ENCODE measurements at places on chromosomes 5 and 9.

- peak; percentile 32 for DNase-seq
These were observed 534.5 kb downstream of the TMEM38B start for GRCh38 chr9:106228861-106229260.

- DNase-seq, result no peak
These were observed 71.6 kb upstream of the STC2 start for GRCh38 chr5:173399851-173400250.

DNA sequence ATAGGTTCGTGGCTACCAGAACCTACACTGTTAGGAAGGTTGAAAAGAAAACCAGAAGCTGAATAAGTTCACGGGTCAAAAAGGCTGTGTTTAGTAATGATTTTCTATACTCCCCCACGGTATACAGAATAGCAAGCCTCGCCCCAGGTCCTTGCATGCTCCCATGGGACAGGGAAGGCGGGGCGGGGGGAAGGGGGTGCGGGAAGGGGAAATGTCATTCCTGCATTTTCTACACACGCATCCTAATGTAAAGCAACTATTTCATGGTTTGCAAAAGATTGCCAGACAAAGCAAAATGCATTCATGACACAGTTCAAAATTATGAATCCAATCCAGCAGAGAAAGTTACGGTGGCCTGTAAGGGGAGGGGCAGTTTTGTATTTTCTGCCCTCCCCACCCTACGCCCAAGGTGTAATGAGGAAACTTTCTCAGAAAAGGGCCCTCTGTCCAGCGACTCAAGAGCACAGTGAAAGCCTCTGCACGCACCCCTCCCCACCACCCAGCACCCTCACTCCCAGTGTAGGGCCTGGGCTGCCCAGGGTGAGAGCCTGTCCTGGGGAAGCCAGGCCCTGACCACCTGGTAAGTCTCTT is 105.2 kb downstream of the ROR2 start:
- no peak for DNase-seq

DNA sequence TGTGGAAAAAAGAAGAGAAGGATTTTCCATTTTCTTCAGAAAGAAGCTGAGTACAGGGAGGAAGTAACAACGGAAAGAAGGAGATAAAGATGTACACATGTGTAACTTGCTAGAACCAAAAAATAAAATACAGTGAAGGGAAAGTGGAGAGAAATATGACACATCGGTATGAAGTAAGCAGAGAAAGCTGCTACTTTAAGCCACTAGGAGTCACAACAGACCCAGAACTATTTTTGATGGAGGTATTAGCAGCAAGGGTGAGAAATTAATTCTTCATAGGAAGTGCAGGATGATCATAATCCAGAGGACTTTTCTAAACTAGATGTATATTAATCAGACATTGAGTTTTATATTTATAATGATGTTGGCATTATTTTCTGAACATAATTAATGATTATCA is 88.5 kb downstream of the FAM174A start:
- DNase-seq, result no peak

DNA sequence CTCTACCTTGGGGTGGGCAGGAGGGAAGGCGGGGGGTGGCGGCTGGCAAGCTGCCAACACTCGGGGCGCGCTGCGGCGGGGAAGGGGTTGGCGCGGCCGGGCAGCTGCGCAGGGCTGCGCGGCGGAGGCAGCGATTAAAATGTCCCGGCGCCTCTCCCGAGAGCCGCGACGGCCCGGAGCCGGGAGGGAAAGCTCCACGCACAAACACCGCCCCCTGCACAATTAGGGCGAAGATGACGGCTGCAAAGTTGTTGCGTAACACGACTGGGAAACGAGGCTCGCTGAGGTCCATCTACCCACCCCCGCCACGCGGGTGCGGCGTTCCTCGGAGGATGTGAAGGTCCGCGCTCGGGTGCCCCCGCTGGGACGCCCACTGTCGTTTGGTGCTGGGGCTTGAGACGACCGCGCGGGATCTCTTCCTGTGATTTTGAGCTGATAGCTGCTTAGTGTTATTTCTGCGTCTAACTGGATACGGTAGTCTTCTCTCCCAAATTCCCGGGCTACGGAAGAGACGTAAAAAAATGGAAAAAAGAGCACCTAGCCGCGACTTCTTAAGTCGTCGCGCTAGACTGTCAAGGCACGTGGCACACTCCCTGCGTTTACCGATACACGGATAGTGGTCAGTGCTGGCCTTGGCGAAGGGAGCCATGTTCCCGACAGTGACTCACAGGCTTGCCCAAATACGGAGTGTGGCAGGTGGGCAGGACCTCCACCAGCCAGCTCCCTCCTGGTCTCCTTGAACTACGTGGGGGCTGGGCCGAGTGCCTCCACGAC is 958 bp upstream of the NFIL3 start:
- peak; percentile 84 for DNase-seq

GRCh38 chr9:16484180-16484579 is 386.3 kb downstream of the BNC2 start:
- DNase-seq, result no peak

DNA sequence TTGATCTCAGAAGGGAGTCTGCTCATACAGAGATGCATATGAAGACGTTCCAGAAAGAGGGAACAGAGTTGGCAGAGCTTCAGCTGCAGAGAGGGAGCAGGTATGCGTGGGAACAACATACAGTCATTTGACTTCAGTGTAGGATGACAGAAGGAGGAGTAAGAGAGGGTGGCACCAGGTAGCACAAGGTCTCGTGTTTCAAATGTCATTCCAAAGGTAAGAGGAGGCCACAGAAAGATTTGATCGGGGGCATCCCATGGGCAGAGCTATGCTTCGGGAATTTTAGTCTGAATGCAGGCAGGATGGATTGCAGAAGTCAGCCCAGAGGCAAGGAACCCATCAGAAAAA is 367.1 kb downstream of the CDK5RAP2 start:
- DNase-seq, result no peak

GRCh38 chr9:69755205-69755604 is 4.6 kb downstream of the PTAR1 start:
- DNase-seq, result no peak

DNA sequence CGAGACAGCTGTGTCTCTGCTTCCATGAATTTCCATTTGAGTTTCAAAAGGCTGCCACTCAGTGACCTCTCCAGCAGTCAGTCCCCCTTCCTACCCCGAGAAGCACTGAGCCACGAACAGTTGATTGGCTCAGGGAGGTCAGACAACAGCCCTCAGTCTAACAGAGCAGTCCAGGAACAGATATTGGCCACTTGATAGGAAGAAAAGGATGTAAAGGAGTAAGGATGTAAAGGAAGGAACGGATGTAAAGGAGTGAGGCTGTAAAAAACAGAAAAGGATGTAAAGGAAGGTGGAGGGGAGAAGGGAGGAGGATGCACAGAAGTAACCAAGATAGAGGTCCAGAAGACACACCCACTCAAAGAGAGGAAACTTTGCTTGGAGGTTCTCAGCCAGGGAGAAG is 3.2 kb upstream of the NR4A3 start:
- no peak for DNase-seq

DNA sequence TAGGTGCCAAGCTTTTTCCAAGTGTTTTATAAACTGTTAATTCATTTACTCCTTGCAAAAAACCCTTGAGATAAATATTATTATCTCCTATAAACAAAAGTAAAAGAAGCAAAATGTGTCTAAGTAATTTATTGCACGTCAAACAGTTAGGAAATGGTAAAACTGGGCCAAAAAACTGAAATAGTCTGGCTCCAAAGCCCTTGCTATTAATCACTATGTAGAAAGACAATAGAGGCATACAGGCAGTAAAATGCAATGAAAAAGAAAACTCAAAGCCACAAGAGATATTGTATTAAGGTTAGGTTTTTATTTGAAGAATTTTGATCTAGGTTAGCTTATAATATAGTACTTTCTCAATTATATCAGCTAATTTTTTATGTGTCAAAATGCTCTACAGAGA is 457.7 kb downstream of the ANXA1 start:
- DNase-seq, result no peak

DNA sequence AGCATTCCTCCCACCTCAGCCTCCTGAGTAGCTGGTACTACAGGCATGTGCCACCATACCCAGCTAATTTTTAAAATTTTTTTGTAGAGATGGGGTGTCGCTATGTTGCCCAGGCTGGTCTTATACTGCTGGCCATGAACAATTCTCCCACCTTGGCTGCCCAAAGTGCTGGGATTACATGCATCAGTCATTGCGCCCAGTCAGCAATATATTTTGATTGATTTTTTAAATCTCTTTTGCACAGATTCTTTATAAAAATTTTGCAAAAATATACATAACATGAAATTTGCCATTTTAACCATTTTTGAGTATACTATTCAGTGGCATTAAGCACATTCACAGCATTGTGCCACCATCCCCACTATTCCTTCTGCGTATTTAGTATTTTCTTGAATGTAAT is 94.0 kb downstream of the INVS start:
- no peak for DNase-seq

- peak; percentile 72 for DNase-seq
These were observed 3.2 kb downstream of the SH3PXD2B start for GRCh38 chr5:172450861-172451695.

DNA sequence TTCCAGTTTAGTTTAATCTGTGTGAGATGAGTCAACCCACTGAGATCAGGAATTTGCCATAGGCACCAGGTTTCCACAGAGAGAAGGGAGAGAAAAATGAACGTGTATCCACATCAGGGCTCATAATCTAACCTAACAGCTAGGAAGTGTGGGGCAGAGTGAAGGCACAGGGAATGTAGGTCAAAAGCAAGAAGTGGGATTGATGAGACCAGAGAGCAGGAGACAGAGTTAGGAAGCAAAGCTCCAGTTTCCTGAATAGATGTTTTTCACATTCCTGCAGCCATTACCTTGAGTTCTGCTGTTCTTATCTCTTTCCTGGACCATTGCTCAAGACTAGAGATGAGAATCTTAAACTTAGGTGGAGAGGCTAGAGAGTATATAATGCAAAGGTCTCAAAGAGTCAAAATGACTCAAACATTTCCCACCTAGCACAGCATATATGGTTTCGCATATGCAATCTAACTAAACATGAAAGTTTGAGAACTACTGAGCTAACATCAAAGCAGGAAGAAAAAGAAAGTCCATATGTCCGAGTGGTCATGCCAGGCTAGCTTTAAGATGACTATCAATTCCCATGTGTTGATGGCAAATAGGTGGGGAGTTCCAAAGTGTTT is 41.1 kb upstream of the GNAQ start:
- DNase-seq, result no peak

- no peak for DNase-seq
These were observed 250.8 kb upstream of the KLF4 start for GRCh38 chr9:107740088-107740980.

- DNase-seq, result no peak
These were observed 114.0 kb upstream of the ALDH1B1 start for GRCh38 chr9:38278457-38278856.

DNA sequence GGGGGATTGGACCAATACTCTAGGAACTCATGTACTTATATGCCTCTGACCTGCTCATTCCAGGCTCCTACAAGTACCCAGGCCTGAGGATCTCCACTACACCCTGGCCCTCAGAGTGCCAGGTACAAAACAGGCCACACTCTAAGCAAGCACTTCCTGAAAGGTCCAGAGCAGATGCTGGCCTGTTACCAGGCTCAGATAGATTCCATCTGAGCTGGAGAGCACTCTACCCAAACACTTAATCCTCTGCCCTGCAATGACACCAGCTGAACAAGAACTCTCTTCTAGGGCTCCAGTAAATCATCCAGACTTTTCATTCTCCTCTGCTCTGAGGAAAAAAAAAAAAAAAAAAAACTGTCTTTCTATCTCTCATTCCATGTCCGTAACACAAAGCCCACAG is 2.9 kb downstream of the P4HA2 start:
- DNase-seq, result no peak

- DNase-seq, result no peak
These were observed 186.7 kb downstream of the COMMD10 start for GRCh38 chr5:116271446-116272025.

GRCh38 chr5:154077696-154078095 is 38.9 kb downstream of the MFAP3 start:
- no peak for DNase-seq

- DNase-seq, result no peak
These were observed 129.9 kb downstream of the PDZD2 start for GRCh38 chr5:31768784-31769183.

DNA sequence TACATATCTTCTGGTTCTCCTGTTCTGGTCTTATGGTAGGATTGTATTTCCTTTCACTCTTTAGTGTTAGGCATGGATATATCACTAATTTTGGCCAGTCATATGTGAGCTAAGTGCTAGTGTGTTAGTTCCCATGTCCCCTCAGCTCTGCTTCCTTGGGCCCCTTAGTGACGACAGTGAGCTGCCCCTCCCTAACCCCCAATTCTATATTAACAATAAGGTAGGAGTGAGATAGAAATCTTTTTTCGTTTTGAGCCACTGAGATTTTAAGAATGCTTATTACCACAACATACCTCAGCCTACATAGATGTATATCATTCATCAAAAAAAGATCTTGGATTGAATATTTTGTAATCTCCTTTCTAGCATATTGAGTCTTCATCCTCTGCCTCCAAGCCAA is 100.5 kb downstream of the PARP8 start:
- no peak for DNase-seq

Data from midbrain (tissue), 1 donor.